Activated effector memory CD4-positive, alpha-beta T cell treated with Interleukin-2 at 50 U/mL for 16 hours (primary cell): ENCODE measurements at places on chromosomes 1 and 21.
A peak's percentile ranks its signal among the peaks of the same experiment; 100 is the strongest.

GRCh38 chr1:205424901-205425600, 3.2 kb upstream of the LEMD1 start:
- DNase-seq: no peak

- no peak for DNase-seq
Observed at GRCh38 chr1:62725255-62725654, 37.1 kb upstream of the DOCK7 start.

DNA sequence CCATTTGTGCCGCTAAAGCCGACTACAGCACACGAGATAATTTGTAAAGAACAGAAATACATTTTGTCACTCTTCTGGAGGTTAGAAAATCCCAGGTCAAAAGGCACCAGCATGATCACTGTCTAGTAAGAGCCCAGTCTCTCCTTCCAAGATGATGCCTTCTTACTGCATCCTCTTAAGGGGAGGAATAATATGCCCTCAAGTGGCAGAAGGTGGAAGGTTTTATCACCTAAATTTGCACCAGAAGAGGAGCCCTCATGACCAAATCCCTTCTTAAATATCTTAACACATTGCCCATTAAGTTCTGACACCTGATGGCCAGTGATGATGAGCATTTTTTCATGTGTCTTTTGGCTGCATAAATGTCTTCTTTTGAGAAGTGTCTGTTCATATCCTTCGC, 326.7 kb upstream of the RGS18 start:
- DNase-seq: no peak

- DNase-seq: no peak
Observed at GRCh38 chr1:29889776-29890175, 653.5 kb downstream of the PTPRU start.

DNA sequence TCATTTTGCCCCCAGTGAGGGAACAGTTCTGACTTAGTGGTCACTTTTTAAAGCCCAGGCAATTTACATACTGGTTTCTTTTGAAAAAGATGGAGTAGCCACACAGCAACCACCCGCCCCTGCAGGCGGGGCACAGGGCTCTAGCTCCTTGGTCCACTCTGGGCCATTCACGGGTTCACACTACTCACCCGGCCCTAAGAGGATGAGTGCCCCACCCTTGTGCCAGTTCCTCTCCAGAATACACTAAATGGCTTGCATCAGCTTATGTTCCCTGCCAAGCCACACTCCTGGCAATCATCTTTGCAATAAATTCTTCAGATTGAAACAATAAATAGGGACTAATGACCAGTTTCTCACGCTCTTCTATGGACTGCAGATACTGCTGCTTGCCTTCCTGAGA, 15.7 kb upstream of the ATP13A2 start:
- DNase-seq: no peak

DNA sequence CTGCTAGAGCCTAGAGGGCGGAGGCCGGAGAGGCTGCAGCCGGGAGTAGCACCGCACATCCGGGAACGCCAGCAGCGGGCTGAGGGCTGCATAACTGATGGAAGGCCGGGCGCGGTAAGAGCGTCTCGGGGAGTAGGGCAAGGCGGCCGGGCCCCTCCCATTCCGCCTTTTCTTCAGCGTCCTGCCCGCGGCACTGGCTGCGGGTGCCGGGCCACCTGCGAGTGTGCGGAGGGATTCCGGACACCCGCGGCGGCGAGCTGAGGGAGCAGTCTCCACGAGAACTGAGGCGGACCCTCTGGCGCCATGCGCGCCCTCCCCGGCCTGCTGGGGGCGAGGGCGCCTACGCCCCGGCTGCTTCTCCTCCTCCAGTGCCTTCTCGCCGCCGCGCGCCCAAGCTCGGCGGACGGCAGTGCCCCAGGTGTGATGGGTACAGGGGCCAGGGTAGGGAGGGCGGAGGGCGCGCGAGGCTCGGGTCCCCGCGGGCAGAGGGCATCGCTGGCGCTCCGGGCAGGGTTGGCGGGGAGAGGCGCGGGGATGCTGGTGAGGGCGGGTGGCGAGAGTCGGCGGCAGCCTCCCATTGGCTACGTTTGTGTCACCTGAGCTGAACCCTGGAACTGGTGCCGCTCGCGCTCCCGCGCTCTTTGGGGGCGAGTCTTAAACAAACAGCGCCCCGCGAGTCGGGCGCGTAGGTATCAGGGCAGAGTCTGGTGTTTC, 334.4 kb downstream of the SRGAP2C start:
- peak; percentile 79 for DNase-seq

DNA sequence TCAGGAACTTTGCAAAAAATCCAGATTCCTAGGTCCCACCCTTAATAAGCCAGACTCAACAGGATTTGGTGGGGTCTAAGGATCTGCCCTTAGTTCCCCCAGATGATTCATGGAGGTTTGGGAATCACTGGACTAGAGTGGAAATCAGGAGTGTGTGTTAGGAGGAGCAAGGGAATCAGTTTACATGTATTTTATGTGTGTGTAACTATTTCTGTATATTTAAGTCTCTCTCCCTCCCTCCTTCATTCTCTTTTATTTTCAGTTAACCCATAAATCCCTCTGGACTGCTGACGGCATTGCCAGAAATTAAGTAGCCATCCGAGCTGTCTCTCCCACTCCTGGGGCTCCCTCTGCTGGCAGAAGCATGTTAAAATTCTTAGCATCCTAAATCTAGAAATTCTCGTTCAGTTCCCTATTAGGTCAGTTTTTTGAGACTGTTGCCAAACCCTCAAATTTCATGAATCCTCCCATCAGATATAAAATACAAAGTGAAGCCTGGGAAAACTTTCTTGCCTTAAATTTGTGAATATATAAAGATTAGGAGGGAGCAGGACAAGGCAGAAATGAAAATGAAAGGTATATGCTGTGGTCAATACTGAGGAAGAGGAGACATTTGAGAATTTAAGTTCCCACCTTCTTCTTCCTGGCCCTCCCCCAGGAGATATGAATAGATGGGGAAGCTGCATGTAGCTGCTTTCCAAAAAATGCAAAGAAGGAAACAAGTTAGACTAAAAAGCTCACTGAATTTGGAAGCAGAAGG, 11.7 kb upstream of the HSD11B1 start:
- DNase-seq: peak; percentile 44

DNA sequence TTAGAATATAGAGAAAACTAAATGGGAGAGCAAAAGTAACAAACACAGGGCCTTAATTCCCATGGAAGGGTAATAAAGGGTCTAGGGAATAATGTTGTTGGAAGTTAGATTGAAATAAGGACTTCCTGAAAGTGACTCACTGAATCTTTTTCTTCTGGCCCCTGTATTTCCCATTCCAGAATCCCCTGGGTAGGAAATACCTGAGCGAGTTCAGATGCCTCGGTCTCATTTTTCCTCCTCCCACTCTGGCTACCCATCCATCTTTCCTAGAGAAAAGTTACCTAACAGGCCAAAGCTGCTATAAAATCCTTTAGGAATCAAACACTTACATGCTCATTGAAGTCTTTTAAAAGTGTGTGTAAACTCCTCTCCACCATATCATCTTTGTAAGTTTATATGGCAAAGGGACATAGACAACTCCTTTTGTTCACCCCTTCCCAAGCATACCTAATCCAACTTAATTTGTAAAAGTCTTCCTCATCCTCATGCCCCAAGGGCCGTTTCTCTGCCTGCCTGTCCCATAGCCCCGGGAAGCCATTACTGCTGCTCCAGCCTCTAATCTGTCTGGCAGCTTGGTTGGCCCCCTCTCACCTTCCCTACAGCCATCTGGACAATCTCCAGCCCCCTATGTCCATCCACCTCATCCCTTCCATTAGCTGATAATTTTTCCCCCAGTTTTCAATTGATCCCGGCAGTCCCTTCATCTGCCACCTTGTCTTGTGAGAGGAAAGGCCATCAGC, 3.3 kb upstream of the MEF2D start:
- no peak for DNase-seq

DNA sequence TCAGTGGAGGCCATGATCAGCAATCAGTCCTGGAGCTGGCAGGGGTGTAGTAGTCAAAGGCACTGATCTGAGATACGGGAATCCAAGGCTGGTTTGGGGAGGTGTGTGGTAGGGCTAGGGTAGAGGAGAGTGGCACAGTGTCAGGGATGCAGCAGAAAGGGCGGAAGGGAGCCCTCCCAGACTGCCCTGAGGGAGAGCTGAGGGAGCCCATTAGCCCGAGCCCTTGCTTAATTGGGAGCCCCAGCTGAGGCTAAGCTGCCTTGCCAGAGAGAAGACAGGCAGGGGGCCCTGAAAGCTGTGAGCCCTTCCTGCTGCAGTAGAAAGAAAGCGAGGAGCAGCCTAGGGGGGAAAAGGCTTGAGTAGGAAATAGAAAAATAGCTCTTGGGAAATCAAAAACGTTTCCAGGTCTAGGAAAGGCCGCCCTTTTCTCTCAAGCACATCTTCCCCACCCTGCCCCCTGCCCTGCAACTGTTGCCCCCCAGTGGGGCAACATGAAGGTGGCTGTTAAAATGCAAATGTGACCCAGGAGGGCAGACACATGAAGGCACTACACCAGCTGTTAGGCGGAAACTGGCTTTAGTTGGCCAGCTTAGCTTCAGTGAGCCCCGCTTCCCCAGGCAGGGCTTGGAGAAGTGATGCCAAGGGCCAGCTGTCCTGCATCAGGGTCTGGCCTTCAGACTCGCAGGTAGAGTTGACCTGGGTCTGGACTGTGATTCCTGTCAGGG, 106.2 kb downstream of the UCK2 start:
- DNase-seq: no peak

DNA sequence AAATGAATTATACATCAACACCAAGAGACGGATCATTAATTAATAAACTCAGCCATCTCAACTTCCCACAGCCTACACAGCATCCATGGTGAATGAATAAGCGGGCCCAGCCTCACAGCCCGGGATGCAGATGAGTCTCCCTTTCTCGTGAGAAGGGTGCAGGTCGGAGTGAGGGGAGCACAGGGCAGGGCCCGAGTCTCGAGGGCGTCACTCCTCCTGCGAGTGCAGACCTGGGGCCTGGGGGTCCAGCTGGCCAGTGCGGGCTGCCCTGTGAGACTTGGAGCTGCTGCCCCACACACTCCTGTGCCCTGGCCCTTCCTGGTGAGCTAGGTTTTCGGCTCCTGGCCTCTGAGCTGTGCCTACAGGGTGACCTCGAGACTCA, 74.7 kb downstream of the AJAP1 start:
- DNase-seq: no peak

DNA sequence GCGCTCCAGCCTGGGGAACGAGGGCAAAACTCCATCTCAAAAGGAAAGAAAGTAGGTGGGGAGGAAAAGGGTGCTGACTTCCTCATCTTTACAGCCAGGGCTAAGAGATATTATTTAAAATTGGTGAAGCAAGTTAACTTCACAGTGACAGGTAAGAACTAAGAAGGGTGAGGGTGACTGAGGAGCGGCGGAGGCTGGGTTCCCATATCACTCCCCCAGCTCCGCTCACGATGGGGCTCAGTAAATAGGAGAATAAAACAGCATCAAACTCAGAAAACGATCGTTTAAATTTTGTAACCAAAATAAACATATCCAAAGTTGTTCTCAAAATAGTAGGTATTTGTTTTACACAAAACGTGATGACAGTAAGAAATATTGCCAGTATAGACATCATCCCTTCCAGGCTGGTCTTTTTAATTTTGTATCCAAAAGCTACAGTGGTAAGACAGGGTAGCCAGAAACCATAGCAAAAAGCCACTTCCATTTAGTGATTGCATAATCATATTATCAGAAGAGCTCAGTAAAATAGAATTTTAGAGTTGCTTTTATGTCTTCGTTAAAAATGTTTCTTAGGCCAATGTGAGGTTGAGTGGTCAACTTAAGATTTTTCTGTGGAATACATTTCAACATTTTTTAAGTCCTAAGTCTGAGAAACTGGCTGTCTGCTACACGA, 26.2 kb upstream of the ADARB1 start:
- no peak for DNase-seq

- no peak for DNase-seq
Observed at GRCh38 chr1:162019006-162019405, 4.7 kb downstream of the OLFML2B start.

- no peak for DNase-seq
Observed at GRCh38 chr1:36571106-36571505, 88.4 kb upstream of the CSF3R start.

GRCh38 chr1:162498496-162498810, 835 bp downstream of the UHMK1 start:
- no peak for DNase-seq

GRCh38 chr21:45989355-45990048, 7.9 kb downstream of the COL6A1 start:
- DNase-seq: no peak

- no peak for DNase-seq
Observed at GRCh38 chr1:244705261-244706234, 52.6 kb downstream of the DESI2 start.

DNA sequence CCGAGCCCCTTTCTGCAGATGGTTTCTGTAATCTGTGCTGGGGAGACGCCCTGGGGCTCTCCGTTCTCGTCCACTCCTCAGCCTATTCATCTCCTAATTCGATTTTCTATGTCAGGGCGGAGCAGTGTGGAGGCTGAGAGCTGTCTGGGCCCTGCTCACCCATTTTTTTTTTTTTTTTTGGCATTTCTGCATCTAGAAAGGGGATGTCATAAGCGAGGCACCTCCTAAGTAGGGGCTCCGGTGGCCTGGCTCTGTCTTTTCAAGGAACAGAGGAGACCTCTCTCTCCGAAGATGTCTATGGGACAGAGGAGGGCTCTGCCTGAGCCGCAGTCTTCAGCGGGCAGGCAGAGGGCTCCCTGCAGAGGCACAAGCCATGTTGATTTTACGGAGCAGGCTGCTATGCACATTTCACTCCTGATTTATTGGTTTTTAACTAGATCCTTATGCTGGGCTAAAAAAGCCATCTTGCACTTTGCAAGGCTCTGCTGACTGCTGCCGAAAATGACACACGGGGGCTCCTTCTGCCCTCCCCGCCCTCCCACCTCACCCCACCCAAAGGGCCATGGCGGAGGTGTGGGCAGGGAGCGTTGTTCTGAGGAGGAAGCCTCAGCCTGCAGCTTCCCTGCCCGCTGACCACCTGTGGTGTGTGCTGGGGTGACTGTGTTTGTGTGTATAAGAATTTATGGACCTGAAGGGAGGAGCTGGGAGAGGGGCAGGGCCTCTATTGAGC, 71.0 kb downstream of the FOXD2 start:
- DNase-seq: no peak

DNA sequence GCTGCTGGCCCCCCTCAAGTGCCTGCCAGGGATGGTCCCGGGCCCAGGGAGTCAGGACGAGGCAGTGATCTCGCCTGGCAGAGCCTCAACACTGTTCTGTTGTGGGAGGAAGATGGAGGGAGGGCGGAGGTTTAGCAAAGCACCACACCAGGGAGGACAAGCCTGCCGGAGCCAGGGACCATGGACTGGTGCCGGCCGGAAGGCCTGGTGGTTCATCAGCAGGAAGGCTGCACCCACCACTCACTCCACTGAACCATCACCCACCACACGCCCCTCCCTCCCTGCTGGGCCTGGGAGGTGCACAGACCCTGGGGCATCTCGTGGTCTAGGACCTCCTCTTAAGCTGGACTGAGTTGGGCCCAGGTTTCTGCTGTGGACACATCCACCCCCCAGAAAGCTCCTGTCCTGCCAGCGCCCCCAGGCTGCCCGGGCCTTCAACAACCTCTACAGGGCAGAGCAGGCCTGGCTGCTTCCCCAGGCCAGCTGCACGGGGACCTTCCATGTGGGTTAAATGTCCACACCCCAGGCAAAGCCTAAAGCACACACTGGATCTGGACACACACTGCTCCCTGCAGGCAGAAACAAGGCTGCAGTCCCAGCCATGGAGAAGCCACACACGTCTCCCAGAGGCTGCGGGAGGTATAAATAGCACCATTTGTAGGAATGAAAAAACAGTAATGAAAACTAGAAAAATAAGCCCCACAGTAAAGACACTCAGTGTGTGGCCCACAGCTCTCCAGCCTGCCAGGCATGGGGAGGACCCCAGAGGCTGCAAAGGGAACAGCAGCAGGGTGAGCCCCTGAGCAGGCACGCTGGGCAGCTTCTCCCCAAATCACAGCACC, 10.4 kb upstream of the TMEM240 start:
- no peak for DNase-seq
